AG20443 (cell line): ENCODE measurements at places on chromosomes 7 and 10.

- DNase-seq = no peak
Measured at GRCh38 chr7:86818903-86819302, 175.2 kb downstream of the GRM3 start.

GRCh38 chr7:27111042-27111750, 8.7 kb upstream of the HOXA2 start:
- no peak for DNase-seq

- DNase-seq = no peak
Measured at GRCh38 chr7:18013936-18014335, 13.7 kb downstream of the PRPS1L1 start.

- no peak for DNase-seq
Measured at GRCh38 chr7:29956487-29956836, 33.1 kb downstream of the SCRN1 start.

DNA sequence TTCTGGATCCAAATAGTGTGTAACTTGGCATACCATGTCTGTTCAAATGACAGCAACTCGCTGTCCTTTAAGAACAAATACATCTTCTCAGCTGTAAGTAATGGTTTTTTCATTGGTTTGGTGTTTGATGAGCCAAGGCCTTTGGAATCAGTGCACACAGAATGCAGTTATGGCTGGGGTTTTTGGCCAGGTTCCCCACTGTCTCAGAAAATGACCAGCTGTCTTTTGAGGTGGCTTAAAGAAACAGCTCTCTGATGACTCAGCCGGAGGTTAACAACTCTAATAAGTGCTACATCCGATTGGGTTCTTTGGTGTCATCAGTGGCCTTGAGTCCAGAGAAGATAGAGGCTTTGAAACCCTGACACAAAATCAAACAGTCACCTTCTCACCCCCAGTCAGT, 688.4 kb downstream of the REEP3 start:
- no peak for DNase-seq

DNA sequence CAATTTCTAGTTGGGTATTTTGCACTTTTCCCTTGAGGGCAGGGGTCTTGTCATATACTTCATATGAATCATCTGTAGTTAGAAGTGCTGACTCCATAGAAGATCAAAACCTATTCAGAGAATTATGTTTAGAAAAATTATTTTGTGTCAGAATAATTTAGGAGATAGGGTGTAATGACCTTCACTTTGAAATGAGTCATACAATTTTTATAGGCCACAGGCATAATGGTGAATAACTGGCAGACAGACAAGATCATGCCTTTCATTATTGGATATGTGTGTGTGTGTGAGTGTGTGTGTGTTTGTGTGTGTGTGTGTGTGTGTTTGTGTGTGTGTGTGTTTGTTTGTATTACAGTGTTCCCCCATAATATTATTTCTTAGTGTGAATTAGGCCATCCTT, 523.0 kb downstream of the ANKRD7 start:
- DNase-seq = no peak

DNA sequence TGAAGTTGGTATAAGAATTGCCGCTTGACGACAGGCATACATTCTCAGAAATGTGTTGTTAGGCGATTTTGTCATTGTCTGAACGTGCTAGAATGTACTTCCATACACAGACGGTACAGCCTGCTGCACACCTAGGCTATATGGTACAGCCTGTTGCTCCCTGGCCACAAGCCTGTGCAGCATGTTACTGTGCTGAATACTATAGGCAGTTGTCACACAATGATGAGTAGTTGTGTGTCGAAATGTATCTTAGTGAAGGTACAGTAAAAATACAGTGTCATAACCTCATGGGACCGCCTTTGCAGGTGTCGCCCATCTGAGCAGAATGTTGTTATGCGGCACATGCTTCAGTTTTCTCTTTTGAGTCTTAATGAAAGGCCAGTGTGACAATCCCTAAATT, 66.5 kb downstream of the SHH start:
- no peak for DNase-seq

GRCh38 chr10:6482737-6483357, 97.2 kb downstream of the PRKCQ start:
- DNase-seq = no peak

DNA sequence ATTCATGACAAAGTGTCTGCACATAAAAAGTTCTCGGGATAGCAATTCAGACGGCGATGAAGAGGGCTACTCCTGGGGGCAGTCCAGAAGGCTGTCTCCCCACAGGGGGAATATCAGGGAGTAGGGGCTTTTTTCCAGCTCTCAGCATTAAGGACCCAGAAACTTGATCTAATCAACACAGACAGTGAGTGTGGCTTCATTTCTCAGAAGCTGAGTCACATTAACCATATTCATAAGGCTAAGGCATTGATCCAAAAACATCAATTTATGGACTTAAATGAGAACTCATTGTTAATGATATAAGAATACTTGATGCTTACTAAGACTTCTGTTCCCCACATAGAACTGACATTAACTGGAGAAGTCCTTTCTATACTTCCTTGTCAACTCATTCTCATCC, 87.5 kb upstream of the AOAH start:
- no peak for DNase-seq

DNA sequence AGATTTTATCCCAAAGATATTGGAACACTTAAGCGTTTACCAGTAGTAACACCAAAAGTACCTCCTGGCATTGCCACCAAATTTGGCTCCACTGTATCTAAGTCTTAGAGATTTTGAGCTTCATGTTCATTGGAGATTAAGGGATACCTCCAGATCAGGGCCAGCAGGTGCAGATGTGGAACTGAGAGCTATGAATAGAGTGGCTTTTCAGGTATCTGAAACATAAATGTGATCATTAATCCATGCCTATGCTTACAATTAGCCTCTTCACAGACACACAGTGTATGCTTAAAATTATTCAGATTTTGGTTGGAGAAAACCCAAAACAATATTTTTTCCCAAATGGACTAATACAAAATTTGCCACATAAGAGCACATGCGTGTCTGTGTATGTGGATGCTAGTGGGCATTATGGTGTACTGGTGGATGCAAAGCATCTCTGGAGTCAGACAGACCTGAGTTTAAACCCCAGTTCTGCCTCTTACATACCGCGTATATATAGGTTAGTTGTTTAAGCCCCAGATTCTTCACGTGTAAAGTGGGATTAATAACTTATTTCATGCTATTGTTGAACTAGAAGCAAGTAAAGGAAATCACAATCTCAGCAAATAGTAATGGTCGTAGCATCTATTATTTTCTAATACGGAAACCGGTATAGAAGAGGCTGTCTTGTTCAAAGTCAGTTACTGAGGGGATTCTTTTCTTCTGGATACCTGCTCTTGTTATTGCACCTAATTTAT, 6.8 kb upstream of the LRRC4 start:
- DNase-seq = no peak

GRCh38 chr10:73956476-73957359, 41.2 kb upstream of the VCL start:
- no peak for DNase-seq
